ENCODE measurements at places on chromosomes 6 and 20. TPM values are rescaled to one million over a fixed set of nuclear protein-coding genes. Genes with fewer than 3 reads are reported as not detected.

- no peak for DNase-seq
These were observed 347.7 kb downstream of the PRKN start for GRCh38 chr6:162379757-162380409.

The TAGAP gene
- 53.2 TPM for total RNA-seq

The NKX2-2 gene
- not detected for total RNA-seq

DNA sequence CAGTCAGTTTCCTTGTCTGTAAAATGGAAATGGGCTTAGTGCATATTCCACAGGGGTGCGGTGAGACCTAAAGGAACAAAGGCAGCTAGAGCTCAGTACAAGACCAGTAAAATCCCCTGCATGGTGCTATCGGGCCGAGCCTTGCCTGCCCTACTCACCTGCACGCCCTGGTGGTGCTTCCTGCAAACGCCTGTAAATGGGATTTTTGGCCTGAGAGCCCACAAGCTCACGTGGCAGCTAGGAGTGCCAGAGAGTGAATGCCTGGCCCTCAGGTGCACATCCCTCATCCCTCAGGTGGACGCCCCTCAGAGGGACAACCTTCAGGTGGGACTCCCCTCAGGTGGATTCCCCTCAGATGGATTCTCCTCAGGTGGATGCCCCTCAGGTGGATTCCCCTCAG, 48.0 kb upstream of the VSX1 start:
- no peak for DNase-seq

- DNase-seq: no peak
These were observed 336.9 kb downstream of the RNF144B start for GRCh38 chr6:18724056-18724455.

DNA sequence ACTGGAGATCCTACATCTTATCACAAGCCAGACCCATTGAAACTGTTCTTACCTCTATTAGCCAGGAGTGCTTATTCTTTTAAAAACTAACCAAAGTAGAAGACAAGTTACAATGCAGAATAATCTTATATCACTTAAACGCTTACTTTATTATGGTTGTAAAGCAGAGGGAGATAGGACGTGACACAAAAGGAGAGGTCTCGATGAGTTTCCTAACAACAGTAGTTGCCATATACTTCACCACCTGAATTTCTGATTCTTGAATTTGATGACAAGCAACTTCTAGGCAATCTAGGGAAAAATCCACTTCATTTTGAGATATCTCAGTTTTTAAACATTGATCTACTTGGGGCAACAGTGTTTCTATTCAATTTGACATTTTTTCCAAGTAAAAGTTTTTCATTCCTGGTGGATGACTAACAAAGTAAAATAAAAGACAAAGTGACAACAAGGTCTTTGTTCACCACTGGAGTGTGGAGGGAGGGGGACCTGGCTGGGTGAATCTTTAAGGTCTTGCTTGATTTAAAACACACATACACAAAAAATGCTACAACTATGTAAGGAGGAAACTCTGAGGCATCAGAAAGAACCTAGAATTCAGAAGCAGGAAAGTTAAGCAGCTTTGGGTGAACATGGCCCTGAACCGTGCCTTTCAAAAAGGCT, 110.9 kb downstream of the SMLR1 start:
- DNase-seq: no peak

The CAGE1 gene
- not detected for total RNA-seq

The BTNL2 gene
- not detected for total RNA-seq

DNA sequence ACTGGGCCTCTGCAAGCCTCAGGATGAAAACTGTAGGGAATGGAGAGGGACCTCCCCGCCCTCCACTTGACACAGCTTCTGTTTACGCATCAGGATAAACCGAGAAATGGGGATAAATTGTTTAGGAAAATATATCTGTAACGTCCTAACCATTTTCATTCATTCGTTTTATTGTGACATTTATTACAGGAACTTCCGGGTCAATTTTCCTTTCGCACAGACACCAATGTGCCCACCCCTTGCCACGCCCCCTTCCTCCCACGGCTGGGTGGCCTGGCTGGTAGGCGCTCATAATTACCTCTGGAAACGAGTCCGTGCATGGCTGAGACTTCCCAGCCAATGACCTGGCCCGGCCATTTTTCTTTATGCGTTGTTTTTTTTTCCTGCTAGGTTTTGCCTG, 96.1 kb downstream of the BMP7 start:
- no peak for DNase-seq

All from activated CD4-positive, alpha-beta memory T cell treated with anti-CD3 and anti-CD28 coated beads, Interleukin-2, amount 10 ng/mL, durations not matched to agents 7 days and 5 days (primary cell).